ENCODE measurements at places on chromosomes 11 and 22.
A peak's percentile ranks its signal among the peaks of the same experiment; 100 is the strongest.

- no peak for DNase-seq
Observed at GRCh38 chr22:49427341-49427740, 400.3 kb downstream of the BRD1 start.

DNA sequence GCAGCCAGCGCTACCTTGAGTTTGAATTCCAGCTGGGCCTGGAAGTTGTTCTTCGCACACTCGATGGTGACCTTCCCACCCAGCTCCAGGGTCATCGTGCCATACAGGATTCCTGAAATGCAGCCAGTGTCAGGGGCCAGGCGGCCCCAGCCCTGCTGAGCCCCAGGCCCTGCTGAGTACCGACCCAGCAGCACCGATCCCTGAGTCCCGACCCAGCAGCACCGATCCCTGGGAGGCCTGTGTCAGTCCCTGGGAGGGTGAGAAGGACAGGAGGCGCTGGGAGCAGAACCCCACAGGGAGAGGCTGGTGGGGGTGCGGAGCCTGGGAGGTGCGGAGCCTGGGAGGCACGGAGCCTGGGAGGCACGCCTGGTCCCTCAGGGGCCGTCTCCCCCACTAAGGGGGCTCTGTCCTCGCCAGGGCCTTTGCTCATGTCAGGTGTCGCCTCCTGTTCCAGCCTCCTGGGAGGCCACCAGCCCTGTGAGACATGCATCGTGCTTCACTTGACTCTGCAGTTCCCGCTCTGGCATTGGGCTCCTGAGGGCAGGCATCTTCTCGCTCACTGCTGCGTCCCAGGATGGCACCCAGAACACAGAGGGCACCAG, 37.1 kb upstream of the CARS1 start:
- DNase-seq, result no peak

- no peak for DNase-seq
Observed at GRCh38 chr11:129787532-129788155, 28.0 kb upstream of the TMEM45B start.

DNA sequence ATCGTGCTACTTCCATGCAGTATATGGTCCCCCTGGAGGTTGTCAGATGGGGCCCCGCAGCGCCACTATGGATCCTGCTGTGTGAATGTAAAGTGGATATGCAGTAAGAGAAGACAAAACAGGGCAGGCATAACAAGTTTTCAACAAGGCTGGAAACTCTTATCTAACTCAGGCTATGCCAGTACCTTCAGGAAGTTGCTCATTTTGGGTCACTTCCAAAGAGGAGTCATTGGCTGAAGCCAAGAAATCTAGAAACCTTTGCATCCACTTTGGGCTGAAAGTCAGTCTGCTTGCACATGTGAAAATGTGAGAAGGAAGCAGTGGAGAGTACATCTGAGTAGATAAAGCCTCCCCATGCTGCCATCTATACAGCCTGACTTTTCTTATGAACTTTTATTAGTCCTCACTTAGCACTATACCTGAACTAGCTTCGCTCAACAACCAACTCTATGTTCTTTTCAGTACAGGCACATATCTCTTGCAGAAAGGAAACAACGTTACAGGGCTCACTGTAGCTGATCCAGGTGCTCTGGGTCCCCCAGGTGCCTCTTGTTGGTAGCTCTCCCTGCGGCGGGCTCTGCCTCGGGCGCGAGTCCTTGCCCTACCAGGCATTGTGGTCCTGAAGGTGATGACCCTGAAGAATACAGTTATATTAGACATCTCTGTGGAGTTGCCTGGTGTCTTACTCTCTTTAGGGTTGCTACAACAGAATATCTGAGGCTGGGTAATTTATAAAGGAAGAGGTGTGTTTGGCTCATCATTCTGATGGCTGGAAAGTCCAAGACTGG, 12.4 kb downstream of the PIWIL3 start:
- no peak for DNase-seq

DNA sequence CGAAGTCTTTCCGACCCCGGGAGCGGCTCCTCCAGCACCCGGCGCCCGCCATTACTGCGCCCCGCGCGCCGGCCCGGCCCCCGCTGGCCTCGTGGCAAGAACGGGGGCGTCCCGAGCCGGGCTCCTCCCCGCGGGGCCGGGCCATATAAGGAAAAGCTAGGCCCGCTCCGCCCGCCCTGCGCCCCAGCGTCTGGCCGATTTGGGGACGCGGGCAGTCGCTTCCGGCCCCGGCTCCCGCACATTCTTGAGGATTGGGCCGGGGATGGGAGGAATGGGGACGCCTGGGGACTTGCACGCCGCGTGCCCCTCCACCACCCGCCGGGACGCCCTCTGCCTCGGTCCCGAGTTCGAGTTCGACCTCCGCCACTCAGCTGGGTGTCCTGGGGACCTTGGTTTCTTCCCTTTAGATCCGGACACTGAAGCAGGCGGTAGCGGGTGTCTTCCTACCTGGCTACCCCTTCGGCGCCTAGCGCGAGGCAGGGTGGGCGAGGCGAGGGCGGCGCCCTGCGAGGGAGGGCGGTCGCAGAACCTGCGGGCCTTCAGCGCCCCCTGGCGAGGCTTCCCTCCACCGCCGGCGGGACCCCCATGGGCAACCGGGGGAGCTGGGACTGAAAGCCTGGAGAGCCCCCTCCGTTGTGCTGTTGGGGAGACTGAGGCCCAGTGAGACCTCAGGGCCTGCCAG, 3.8 kb downstream of the SMTN start:
- peak; percentile 88 for DNase-seq

- DNase-seq, result peak; percentile 48
Observed at GRCh38 chr11:128627666-128628324, 40.4 kb upstream of the ETS1 start.

- no peak for DNase-seq
Observed at GRCh38 chr11:29320196-29320595, 696.6 kb downstream of the KCNA4 start.

DNA sequence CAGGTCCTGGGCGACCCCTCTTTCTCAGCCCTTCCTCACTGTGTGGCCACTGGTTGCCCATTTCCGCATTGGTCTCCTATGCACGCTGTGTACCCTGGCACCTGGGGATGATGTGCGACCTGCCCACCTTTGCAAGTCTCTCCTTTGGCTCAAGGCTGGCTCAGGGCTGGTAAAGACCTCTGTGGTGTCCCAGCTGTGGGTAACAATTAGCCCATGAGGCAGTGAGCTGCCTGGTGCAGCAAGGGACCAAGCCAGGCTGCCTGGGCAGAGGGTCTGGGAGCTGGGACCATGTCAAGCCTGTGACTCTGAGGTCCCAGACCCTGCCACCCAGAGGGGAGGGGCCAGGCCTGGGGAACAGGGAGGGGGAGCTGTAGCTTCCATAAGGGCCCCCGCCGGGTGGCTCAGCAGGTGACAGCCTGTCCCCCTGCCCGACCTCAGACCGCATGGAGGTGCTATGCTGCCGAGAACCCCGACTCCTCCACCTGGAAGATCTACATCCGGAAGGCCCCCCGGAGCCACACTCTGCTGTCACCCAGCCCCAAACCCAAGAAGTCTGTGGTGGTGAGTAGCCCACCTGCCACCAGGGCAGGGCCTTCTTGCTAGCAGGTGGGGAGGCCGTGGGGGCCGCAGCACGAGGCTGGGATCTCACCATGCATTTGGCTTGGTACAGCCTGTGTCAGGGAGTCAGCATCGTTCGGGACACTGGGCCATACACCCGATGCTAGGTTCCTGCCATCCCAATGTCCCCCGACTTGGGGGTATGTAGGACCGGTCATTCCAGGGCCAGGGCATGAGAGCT, 112.5 kb downstream of the KCNQ1OT1 start:
- no peak for DNase-seq

DNA sequence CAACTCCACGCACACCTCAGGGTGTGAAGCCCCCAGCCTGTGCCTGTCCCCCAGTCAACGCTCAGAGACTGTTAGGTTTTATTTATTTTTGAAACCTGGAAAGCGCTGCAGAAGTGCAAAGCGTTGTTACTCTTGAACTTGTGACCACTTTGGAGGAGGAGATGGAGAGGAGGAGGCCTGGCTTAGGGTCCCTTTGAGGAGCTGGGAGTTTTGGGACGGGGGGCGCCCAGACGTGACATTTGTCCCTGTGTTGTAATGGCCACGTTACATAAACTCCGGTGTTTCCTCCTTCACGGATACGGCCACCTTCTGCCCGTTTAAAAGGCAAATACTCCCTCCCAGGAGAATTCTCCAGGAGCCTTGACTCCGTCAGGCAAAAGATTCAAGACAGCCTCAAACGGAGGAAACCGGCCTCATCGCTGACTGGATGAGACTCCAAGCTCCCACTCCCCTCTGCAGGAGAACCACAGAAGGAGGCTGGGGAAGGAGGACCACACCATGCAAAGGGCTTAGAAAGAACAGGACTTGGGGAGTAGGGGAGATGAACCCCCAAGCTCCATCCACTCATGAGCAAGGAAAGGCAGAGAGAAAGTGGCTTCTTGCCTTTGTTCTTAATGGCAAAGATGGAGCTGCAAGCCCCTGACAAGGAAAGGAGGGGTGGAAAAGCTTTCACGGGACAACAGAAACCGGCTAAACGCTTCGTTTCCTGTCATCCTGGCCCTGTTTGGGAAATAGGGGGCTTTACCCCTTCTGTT, 630 bp downstream of the PIK3IP1 start:
- no peak for DNase-seq

- no peak for DNase-seq
Observed at GRCh38 chr11:128500493-128500892, 86.9 kb downstream of the ETS1 start.

GRCh38 chr22:46366327-46366731, 30.8 kb downstream of the TRMU start:
- no peak for DNase-seq

GRCh38 chr11:96905143-96905542, 515.3 kb downstream of the JRKL start:
- no peak for DNase-seq

All from stimulated activated CD4-positive, alpha-beta T cell treated with anti-CD3 and anti-CD28 coated beads, Interleukin-1b, Interleukin-23, amount 100 ng/mL, for 48 hours (primary cell).